ENCODE measurements at places on chromosomes 5 and 9.

DNA sequence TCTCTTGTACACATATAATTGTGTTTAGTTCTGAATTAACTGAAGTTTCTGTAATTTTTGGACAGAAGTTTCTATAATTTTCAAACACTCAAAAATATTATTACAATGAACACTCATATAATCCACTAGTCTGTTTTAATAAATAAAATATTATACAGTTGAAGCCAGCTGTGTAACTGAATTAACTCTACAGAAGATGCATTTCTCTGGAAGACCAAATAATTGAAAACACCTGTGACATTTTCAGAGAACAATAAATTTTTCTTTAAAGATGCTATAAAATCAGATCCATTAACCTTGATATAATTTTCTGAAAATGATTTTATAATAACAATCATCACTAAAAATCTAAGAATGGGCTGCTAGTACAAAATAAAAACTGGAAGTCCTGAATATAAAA is 14.7 kb downstream of the NADK2 start:
- no peak for DNase-seq

GRCh38 chr5:126963822-126964375 is 66.5 kb downstream of the MARCHF3 start:
- DNase-seq: no peak

DNA sequence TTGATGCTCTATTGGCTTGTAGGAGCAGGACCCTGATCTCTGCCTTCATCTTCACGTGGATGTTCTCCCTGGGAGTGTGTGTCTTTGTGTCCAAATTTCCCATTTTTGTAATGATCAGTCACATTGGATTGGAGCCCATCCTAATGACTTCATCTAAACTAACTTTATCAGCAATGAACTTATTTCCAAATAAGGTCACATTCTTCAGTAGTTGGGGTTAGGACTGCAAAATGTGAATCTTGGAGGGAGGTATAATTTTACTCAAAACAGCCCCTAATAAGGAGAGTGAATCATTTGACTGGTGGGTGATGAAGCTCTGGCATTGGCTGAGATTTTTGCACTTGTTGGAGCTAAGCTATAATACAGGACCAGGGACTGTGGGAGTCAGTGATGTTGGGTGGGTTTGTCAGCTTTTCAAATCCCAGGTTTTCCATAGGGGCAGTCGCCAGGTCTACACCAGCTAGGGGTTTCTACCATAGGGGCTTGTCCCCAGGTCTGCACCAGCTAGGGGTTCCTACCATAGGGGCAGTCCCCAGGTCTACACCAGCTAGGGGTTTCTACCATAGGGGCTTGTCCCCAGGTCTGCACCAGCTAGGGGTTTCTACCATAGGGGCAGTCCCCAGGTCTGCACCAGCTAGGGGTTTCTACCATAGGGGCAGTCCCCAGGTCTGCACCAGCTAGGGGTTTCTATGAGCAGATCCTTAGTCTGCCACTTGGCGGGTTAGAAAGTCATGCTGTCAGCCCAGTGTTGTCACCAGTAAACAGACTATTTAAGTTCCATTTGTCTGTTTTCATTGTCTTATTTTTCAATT is 382.6 kb upstream of the DAP start:
- no peak for DNase-seq

GRCh38 chr5:157196045-157196444 is 15.4 kb downstream of the ITK start:
- DNase-seq: no peak

DNA sequence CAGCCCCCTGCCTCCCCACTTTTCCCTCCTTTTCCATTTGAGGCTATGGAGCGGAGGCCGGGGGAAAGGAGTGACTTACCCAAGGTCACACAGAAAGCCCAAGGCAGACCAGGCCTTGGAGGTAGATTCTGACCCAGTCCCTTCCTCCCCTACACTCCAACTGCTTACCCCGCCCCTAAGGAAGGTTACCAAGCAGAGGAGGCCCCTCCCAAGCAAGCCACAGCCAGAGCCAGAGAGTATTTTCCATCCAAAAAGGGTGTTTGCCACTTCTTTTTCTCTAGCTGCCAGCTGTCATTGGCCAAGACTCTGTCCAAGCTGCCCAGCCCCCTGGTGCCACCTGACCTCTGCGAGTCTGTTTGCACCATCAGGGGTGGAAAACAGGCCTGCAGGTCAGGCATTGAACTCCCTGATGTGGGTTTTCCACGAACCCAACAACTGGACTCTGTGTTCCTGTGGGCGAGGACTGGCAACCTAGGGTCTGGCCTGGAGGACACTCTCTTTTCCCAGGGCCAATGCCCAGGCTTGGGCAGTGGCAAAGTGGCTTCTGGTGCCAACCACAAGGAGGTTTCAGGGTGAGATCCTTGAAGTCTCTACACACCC is 6.3 kb upstream of the ASS1 start:
- DNase-seq: no peak

DNA sequence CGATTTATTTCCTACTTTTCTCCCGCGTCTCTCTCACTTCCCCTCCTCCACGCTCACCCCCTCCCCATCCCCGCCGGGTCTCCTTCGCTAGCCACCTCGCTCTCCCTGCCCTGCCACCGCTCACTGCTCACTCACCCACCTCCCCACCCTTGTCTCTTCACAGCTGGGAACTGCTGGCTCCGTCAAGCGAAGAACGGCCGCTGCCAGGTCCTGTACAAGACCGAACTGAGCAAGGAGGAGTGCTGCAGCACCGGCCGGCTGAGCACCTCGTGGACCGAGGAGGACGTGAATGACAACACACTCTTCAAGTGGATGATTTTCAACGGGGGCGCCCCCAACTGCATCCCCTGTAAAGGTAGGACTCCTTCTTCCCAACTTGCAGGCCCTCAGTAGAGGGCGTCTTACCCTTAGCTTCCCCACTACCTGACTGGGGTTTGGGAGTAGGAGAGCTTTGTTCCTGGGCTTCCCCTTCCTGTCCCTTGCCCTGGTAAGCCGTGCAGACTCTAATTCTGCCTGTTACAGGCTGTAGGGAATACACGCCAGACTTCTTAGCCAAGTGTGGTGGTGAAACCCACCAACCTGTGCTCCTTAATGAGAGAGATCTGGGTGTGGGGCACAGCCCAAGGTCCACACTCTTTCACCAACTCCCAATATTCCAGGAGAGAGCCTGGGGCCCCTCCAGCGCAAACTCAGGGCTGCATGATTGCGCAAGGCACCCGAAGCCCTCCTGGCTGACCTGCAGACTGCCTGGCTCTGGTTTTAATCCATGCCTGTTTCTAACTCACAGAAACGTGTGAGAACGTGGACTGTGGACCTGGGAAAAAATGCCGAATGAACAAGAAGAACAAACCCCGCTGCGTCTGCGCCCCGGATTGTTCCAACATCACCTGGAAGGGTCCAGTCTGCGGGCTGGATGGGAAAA is 2.5 kb downstream of the FST start:
- DNase-seq: peak; percentile 47

DNA sequence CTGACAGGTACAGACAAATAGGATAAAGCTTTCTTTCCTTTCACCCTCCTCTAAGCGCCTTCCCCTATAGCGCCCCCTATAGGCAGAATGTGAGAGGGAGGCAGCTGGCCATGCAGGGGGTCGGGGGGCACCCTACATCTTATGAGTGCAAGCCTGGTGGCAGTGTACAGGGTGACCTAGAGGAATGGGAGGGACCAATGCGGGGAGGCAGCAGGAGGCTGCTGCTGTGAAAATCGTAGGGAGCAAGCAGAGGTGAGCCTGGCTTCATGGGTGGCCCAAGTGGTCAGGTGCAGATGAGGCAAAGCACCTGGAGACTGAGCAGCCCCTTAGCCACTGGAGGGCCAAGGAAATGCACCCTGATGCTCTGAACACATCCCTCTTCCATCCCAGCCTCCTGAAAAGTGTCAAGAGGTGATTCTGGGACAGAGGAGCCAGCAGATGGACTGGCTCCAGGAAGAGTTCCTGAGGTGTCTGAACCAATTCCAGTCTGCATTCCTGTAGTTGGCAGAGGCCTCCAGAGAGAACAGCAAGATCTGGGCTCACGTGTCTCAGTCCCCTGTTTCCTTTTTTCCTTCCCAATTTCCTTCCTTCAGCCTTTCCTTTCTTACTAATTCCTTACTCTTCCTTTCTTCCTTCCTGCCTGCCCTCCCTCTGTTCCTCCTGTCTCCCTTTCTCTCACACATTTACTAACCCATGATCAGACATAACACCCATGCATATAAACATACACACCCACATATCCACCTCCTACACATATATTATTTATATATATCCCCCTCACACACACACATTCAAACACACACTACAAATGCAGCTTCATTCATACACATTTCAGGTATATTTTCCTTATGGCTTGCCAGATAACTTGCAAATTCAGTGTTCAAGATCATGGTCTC is 32.8 kb upstream of the GALNT10 start:
- peak; percentile 13 for DNase-seq

DNA sequence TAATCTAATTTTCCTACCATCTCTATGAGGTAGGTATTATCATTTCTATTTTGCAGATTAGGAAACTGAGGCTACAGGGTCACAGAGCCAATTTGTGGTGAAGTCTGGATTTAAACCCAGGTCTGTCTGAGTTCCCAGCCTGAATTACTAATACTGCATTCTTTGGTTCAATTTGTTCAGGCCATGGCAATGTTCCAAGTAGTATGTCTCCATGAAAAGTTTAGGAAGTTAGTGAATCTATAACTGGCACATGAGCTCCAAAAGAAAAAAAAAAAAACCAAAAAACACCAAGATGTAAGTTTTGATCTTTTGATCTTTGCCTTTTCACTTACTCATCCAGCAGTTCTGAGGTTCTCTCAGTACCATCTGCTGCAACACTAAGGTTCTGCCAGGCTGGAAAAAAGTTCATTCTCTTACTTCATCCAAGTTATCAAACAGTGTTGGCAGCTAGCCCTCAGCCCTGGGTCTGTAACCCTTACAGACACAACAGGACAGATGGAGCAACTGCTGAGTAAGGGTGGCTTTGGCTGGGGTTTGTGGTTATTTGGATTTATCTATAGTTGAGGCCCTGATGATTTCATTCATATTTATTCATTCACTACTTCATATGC is 4.4 kb upstream of the TMEM268 start:
- peak; percentile 81 for DNase-seq

DNA sequence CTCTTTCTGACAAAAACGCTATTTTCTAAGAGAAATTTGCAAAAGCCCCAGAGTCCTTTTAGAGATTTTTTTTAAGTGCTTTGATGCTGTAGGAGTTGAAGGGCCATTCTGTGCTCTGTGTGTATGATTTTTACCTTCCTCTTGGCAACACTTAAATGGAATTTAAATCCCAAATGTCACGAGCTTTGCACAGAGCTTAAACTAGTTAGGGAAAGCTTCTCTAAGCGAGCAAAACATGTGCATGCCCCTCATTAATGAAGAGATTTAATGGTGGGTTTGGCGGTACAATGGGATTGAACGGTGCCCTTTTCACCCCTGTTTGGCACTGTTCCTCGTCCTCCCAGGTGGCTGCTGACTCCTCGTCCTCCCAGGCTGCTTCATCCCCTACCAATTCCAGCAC is 220.7 kb downstream of the DRD1 start:
- DNase-seq: no peak
